ENCODE measurements at places on chromosomes 4 and X.

GRCh38 chr4:151389311-151389710 lies 19.7 kb upstream of the FHIP1A start:
- DNase-seq: no peak

- no peak for DNase-seq
Observed at GRCh38 chr4:96523611-96524010, 683.7 kb downstream of the PDHA2 start.

- no peak for DNase-seq
Observed at GRCh38 chr4:6296026-6296425, 26.4 kb downstream of the WFS1 start.

DNA sequence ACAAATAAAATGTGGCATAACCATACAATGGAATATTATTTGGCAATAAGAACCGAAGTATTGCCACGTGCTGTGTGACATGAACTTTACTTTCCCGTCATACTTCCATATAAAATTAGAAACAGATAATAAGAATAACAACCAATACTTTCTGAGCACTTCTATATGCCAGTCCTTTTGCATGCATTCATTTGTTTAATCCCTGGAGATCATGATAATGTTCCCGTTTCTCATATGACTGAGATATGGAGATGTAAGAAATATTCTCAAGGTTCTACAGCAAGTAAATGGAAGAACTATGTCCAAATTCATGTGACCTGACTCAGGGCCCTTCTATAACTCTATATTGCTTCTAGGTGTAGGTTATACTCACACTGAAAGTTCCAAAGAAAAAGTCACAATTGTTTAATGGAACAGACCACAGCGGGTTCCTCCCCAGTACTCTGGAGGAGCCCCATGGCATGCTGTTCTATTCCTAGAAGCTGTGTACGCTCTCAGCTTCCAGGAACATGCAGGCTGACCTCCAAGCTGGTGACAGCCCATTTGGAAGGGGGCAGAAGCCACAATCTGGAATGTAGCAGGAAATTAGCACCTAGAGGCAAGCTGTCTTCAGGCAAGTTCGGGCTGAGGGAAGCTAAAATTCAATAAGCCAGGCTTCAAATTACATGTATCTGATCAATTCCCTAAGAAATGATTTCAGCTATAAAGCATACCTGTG lies 31.5 kb downstream of the QDPR start:
- no peak for DNase-seq

- DNase-seq: peak; percentile 64
Observed at GRCh38 chr4:963276-964225, 9.8 kb downstream of the DGKQ start.

GRCh38 chrX:41822892-41823291 lies 98.9 kb downstream of the GPR82 start:
- DNase-seq: no peak

GRCh38 chr4:12041828-12042227 lies 613.1 kb upstream of the HS3ST1 start:
- DNase-seq: no peak

- peak; percentile 53 for DNase-seq
Observed at GRCh38 chrX:40167850-40168479, 70.2 kb upstream of the BCOR start.

GRCh38 chrX:130801901-130802300 lies 101.1 kb downstream of the ENOX2 start:
- no peak for DNase-seq

DNA sequence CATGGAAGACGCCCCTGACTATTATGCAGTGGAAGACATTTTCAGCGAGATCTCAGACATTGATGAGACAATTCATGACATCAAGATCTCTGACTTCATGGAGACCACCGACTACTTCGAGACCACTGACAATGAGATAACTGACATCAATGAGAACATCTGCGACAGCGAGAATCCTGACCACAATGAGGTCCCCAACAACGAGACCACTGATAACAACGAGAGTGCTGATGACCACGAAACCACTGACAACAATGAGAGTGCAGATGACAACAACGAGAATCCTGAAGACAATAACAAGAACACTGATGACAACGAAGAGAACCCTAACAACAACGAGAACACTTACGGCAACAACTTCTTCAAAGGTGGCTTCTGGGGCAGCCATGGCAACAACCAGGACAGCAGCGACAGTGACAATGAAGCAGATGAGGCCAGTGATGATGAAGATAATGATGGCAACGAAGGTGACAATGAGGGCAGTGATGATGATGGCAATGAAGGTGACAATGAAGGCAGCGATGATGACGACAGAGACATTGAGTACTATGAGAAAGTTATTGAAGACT lies 3.6 kb downstream of the TSPYL2 start:
- no peak for DNase-seq

DNA sequence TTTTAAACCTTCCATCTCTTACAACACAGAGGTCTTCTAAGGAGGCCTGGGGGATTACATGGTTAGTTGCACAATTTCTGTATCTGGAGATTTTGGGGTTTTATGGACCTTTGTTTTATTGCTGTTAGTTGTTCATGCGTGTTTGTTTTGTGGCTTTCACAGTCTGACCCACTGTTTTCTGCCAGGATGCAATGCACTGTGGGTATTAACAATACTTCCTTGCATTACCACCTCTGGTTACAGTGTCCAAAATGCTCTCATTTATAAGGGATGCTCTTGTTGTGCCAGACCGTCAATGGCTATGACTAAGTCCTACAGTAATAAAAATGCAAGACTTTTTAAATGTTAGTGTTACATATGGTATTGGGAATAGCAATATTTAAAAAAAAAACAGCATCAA lies 730.2 kb downstream of the KCTD8 start:
- no peak for DNase-seq

DNA sequence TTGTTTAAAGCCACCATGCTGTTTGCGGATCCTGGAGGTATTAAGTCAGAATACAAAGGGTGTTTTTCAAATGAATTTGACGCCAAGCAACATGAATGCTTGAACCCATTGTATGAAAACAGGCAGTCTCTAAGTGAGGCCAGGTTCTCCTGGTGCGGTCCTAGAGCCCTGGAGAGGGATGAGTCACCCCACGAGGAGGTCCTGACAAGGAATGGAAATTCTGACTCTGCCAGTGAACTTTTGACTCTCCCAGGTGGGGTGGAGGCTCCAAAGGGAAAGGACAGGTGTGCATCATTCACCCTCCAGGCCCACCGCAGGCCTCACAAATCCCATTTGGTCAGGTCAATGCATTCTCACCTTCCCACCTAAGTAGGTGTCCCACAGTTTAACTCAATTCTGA lies 1.5 kb downstream of the TRIM2 start:
- DNase-seq: peak; percentile 76

- no peak for DNase-seq
Observed at GRCh38 chrX:10574663-10575062, 45.7 kb downstream of the MID1 start.

GRCh38 chr4:170008371-170008770 lies 17.8 kb downstream of the MFAP3L start:
- DNase-seq: peak; percentile 9

GRCh38 chr4:77149789-77150188 lies 7.2 kb upstream of the CCNG2 start:
- DNase-seq: no peak

DNA sequence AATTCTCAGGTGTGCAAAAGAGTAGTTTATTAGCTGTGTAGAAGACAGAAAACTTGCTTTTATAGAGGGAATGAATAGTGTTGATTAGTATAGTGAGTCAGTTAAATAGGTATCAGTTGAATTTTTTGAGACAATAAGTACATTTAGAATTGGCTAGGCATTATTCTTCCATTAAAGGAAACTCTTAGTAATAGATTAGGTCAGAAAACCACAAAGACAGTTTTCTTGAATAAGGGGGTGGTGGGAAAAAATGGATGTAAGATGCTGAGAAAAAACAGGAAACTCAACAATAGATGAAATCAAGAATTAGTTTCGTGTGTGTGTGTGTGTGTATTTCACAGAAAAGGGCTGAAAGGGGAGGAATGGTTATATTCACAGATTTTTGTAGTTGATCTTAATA lies 16.8 kb downstream of the CD38 start:
- no peak for DNase-seq

DNA sequence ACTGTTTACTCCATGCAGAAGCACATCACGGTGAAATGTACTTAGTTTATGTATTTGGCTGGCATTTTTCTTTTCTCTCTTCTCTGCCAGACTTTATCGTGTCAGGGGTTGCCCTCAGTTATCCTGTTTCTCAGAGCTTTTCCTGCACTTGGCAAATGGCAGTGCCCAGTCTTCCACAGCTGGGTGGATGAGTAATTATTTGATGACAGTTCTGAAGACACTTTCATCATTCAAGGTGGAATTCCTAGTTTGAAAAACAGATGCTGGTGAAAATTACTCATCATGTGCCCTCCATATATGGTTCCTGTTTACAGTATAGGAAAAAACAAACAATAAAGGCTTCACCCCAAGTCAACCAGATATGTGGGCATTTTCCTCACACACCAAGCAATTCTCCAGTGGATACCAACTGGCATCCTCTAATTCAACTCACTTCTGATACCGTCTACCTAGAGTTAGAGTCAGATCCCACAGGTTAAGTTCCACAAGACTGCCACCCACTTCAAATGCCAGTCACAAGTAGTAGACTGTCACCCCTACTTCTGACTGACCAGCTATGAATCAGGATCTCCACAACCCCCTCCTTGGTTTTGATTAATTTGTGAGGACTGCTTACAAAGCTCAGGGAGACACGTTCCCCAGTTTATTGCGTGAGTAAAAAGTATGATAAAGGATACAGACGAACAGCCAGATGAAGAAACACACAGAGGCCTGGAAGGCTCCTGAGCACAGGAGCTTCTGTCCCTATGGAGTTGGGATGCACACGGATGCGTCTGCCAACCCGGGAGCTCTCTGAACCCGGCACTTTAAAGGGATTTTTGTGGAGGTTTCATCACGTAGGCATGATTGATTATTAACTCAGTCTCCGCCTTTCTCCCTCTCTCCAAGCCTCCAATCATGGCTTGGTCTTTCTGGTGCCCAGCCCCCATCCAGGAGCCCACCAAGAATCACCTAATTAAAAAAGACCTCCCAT lies 72.9 kb downstream of the CLDN34 start:
- DNase-seq: no peak

- DNase-seq: no peak
Observed at GRCh38 chrX:8390771-8391170, 73.9 kb upstream of the VCX3B start.

- no peak for DNase-seq
Observed at GRCh38 chr4:115515772-115516171, 402.4 kb upstream of the NDST4 start.

DNA sequence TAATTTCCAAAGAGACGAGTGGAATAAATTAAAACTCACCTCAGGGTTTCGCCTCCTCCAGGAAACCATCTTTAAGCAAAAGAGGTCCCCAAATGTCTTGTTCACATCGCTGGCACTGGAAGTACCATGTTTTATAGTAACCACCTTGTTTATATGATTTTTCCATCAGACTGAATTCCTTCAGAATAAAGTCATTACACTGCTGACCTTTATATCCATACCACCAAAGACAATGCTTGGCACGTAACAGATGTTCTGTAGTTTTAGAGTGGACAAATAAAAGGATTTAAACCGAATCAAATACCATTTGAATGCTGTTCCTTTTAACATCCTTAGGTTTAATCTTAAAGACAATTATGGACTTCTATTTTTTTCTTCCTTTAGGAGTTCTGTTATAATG lies 4.7 kb downstream of the NUDT6 start:
- DNase-seq: no peak

GRCh38 chrX:141662781-141663180 lies 35.8 kb downstream of the SPANXD start:
- no peak for DNase-seq

- DNase-seq: no peak
Observed at GRCh38 chr4:120018786-120019185, 47.9 kb downstream of the MAD2L1 start.

GRCh38 chr4:181541396-181541795 lies 701.8 kb upstream of the TENM3 start:
- no peak for DNase-seq

GRCh38 chrX:11724122-11725017 lies 33.7 kb upstream of the MSL3 start:
- DNase-seq: no peak

DNA sequence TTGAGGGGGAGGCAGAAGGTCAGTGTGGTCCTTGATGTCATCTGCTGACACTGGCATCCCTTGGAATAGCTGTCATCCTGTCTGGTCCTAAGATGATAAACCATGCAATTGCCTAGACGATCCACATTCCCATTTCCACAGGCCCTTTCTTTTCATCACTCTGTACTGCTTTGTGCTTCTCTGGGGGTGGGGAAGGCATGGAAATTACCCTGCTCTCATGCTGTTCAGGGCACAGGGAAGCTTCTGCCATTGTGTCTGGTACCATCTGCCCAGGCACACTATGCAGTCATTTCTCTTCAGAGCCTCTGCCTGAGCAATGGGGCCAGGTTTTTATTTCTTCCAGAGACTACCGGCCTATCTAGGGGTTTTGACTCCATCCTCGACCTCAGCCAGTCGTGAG lies 49.7 kb upstream of the ELOVL6 start:
- no peak for DNase-seq

GRCh38 chrX:134998246-134998645 lies 7.5 kb downstream of the SMIM10 start:
- no peak for DNase-seq

DNA sequence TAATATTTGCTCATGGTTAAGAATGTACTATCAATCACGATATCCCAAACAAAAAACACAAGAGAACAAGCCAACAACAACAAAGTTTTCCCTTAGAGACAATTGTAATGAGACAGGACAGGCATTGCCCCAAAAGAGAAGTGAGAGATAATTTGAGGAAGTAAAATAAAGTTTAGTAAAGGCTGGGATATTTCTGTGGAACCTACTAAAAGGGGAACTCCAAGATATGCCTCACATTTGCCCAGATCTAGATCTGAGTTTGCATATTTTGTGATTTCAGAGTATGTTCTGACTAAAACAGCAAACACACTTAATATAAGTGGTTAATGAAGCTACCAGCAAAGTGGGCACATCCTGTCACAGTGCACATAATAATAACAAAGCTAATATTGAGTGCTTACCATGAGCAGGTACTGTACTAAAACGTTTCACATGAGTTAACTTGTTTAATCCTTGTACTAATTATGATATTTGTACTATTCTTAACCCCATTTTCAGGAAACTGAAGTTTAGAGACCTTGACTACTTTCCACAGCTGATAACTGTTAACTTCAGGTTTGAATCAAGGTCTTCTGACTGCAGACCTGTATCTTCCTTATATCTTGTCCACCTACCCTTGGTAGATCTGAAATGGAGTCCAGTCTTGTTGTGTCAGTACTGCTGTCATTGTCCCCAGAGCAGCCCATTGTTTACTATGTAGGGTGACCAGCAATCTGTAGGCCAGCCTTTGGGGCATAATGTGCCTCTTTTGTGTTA lies 26.0 kb upstream of the BMP2K start:
- no peak for DNase-seq

- DNase-seq: no peak
Observed at GRCh38 chrX:14409341-14409740, 120.0 kb upstream of the GLRA2 start.

DNA sequence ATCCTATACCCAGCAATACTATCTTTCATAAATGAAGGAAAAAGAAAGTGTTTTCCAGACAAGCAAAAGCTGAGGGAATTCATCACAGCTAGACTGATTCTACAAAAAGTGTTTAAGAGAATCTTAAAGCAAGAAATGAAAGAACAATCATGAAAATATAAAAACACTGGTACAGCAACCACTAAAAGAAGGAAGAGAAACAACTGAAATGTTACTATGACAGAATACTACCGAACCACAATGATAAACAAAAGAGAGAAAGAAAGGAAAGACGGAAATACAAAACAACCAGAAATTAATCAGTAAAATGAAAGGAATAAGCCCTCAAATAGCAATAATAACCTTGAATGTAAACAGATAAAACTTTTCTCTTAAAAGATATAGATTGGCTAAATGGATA lies 110.8 kb upstream of the AFF2 start:
- no peak for DNase-seq

GRCh38 chrX:23699636-23700194 lies 32.4 kb downstream of the PRDX4 start:
- peak; percentile 14 for DNase-seq
